ENCODE measurements at places on chromosomes 3 and 15.

- no peak for DNase-seq
Measured at GRCh38 chr3:76965122-76965725, 74.7 kb upstream of the ROBO2 start.

GRCh38 chr3:189890496-189890895 lies 230.2 kb downstream of the P3H2 start:
- DNase-seq, result no peak

DNA sequence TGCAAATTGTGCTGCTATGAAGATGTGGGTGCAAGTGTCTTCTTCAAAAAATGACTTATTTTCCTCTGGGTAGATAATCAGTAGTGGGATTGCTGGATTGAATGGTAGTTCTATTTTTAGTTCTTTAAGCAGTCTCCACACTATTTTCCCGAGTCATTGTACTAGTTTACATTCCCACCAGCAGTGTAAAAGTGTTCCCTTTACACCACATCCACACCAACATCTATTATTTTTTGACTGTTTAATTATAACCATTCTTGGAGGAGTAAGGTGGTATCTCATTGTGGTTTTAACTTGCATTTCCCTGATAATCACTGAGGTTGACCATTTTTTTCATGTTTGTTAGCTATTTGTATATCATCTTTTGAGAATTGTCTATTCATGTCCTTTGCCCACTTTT lies 19.7 kb upstream of the PSMD6 start:
- DNase-seq, result no peak

- DNase-seq, result no peak
Measured at GRCh38 chr15:67920524-67921240, 80.8 kb upstream of the RNU6-1 start.

DNA sequence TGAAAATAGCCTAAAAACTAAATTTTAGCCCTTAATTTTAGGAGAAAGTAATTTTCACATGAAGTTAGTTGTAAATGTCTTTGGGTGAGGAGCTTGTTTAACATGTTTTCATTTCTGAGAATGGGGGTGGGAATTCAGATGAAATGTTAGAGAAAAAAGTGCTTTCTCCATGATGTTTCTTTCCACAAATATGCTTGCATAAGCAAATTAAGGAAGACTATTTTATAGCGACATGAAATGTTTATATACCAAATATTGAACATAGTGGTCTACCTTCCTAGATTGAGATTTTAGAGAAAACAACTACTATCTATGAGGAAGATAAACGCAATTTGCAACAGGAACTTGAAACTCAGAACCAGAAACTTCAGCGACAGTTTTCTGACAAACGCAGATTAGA lies 13.0 kb upstream of the RPLP1 start:
- DNase-seq, result no peak

DNA sequence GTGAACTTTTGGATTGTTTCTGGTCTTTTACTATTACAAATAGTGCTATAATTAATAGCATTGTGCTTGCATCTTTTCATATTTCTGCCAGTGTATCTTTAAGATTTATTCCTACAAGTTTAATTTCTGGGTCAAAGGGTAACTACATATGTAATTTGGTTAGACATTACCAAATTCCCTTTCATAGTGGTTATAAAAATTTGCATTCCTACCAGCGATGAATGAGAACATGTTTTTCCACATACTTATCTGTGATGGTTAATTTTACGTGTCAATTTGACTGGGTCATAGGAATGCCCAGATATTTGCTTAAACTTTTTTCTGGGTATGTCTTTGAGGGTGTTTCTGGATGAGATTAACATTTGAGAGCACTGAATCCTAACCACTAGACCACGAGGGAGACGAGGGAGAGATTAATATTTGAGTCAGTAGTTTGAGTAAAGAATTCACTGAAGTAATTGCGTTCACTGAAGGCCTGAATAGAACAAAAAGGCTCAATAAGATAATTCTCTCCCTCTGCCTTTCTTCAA lies 132.3 kb upstream of the NEO1 start:
- no peak for DNase-seq

DNA sequence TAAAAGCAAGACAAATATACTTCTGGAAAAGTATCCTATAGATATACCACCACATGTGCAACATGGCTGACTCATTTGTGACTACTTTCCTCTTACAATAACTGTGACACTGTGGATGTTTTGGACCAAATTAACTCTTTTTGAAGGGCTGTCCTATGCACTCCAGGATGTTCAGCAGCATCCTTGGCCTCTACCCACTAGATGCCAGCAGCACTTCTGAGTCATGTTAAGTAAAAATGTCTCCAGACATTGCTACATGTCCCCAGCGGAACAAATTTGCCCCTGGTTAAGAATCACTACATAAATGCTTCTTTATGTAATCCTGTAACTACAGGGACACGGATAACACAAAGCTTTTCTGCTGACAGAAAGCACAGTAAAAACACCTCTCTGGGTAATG lies 32.0 kb downstream of the RUVBL1 start:
- no peak for DNase-seq

DNA sequence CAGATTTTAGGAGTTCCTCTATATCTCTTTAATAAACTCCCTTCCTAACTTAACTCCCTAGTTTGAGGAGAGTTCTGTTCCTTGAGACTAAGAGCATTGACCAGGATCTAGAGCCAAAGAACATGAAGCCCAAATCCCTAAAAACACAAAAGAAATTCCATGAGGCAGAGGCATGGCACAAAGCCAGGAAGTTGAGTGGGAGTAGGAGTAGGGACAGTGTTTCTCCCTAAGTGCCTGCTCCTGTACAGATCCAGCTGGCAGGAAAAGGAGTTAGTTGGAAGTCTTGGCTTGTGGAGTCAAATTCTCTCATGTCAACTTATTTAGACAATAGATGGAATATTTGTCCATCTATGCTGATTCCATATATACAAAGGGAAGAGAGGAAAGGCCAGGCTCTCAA lies 11.4 kb downstream of the ACTC1 start:
- no peak for DNase-seq

GRCh38 chr15:39801641-39802309 lies 19.1 kb upstream of the FSIP1 start:
- no peak for DNase-seq

DNA sequence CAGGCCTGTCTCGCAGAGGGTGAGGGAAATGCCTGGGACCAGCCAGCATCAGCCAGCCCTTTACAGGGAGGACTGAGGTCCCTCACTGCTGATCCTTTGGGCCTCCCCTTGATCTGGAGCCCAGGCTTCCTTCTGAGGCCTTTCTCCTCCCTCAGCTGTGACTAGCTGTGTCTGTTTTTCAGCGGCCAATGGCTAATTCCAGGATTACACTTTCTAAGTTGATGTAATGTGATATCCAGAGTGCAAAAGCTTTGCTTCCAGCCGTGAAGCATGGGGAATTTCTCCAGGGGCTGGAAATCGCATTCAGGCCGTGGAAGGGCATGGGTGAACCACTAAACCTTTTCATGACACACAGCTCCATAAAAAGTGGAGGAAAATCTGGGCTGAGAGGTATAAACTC lies 157.6 kb downstream of the SHQ1 start:
- no peak for DNase-seq

- no peak for DNase-seq
Measured at GRCh38 chr3:56811546-56812202, 9.9 kb upstream of the ARHGEF3 start.

- DNase-seq, result no peak
Measured at GRCh38 chr15:84833447-84834228, 16.5 kb downstream of the ALPK3 start.

DNA sequence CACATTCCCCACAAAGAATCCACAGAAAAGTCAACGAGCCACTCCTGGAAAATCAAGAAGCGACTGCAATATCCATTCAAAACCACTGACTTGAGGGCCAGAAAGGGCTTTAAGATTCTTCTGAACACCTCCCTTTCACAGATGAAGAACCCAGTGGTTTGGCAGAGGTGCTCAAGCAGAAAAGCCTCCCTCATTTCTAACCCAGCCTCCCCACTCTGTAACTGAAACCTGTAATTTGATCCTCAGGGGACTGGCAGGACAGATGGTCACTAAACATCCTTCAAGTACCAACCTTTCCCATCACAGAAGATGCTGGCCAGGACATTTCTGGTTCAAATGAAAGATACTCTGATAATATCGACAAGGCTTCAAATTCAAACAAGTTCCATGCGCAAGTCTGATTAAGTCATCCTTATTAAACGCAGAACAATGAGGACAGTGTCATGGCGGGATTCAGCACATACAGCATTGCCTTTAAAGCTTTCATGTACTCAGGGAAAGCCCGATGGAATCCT lies 5.5 kb downstream of the SEMA5B start:
- DNase-seq, result no peak

DNA sequence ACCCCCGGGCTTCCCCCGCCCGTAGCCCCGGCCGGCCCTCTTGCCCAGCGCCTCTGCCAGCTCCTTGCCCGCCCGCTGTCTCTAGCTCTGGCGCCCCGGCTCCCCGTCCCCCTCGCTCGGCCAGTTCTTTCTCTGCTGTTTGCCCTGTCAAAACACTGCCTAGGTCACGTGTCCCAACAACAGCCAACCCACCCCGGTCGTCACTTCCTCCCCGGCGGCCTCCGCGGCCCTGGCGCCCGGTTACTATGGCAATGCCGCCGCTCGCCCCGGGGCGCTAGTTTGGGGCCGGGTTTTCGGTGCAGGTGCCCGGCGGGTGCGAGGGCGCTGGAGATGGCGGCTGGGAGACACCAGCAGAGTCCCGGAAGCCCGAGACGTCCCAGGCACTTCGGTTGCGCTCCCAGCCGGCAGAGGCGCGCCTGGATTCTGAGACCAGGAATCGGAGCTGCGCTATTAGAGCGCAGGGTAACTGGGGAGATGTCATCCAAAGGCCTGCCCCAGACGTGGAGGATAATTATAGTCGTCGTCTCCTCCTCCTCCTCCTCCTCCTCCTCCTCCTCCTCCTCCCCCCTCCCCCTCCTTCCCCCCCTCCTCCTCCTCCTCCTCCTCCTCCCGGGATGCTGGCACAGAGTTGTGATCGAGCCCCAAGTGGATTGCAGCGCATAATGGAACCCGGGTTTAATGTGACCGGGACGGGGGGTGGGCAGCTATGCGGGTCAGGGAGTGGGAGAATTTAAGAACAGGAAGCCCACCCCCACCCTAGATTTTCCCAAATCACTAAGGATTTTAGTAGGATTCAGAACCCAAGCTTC lies at the start of gene ATOSA:
Gene ATOSA (minus strand): TSS at position 157 of the 809 bp plus-strand sequence. CDS start 1,367 bp downstream, outside the sequence.
- peak; percentile 96 for DNase-seq

DNA sequence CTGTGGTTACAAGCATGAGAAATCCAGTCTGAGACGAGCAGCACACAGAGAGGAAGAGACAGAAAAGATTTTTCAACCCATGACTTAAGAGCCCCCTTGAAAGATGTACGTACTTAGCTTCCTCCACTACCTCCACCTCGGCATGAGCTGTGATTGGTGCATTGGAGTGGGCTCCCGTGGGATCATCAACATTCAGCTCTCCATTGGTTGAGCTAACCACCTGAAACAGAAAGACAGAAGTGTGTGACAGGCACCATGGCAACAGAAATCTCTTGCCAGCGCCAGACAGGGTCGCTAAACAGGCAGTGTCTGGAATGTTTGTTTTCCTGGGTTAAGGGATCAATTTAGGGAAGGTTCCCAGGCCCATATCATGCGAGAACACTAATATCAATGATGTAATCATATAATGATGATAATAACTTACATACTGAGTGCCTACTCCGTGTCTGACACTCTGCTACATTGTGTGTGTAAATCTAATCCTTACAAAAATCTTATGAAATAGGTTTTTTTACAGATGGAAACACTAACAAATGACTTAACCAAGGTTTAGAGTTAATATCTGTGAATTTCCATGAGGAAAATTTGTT lies 17.5 kb upstream of the PPIB start:
- DNase-seq, result no peak

DNA sequence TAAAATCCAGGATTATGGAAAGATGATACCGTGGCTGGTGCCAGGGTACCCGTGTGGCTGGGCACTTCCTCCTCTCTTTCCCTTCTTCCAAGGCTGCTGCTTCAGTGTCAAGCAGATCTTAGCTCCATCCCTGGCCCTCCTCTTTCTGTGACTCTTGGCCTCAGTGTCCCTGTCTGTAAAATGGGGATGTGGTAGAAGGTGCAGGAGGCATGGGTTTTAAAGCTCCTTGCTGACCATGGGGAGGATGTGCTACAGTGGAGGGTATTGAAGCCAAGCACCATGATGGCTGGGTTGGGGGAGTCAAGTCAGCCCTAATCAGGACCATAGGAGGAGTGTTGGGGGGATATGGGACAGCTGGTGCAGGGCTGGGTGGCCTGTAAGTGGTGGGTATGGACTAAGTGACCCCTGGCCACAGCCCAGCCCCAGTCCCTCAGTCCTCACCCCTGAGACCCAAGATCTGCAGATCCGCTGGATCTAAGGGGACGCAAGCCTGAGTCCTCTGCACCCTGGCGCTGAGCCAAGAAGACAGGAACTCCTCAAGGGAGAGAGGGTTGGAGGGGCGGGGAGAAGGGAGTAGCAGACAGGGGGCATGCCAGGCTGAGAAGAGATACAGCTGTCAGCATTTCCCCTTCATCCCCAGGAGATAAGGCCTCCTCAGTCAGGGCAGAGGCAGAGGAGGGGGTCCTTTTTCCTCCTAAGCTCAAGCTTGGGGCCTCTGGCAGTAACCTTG lies 12.0 kb downstream of the PTH1R start:
- DNase-seq, result no peak

DNA sequence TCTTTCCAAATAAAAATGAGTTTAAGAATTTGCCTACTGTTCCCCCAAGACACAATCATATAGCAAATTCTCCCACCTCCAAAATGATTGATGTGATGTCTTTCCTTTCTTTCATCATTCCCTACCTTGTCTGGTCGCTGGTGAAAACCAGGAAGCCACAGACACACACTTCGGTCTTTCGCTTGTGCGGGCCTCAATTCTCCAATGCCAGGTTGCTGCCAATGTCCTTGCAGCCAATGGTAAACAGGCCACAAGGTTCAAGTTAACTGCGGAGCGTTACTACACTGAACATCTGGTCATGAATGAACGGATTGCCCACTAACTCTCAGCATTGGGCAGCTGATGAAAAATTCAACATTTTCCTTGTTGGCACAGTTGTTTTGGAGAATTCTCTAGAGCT lies 192.2 kb downstream of the FOXP1 start:
- no peak for DNase-seq

GRCh38 chr15:87080547-87080946 lies 1000.9 kb downstream of the AGBL1 start:
- DNase-seq, result no peak

- DNase-seq, result no peak
Measured at GRCh38 chr3:195794708-195795107, 17.0 kb downstream of the MUC4 start.

DNA sequence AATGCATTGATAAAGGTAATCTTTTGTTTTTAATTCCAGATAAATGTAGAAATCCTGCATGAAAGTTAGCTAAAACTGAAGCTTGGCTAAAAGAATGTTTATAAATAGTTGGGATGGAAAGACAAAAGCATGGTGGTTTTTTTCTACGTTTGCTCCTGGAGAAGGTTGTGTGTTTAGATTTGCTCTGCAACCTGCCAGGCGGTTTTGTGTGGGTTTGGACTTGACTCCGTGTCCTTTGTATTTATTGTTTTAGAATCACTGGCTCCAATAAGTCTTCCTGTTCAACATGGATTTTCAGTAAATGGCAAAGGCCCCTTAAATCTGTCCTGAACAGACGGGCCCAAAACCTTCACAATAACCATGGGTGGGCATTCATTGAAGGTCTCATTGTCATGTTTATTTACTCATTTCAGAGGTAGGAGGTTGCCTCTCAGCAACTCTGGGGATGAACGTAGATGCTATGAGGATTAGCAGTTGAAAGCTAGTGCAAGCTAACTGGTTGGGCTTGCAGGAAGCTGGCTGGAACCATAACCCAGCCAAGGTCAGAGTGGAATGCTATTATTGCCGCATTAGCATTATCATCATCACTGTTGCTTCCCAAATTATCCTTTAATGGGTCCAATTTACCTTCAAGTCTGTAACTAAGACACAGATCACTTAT lies 60.6 kb upstream of the ADAMTS9 start:
- no peak for DNase-seq

- no peak for DNase-seq
Measured at GRCh38 chr3:81300324-81300927, 461.0 kb downstream of the GBE1 start.
